ENCODE measurements at places on chromosomes 7 and 10.
A peak's percentile ranks its signal among the peaks of the same experiment; 100 is the strongest.

- DNase-seq, result peak; percentile 13
Observed at GRCh38 chr7:87858417-87859100, 17.6 kb downstream of the SLC25A40 start.

GRCh38 chr10:15046626-15047025, 2.9 kb downstream of the OLAH start:
- DNase-seq, result no peak

DNA sequence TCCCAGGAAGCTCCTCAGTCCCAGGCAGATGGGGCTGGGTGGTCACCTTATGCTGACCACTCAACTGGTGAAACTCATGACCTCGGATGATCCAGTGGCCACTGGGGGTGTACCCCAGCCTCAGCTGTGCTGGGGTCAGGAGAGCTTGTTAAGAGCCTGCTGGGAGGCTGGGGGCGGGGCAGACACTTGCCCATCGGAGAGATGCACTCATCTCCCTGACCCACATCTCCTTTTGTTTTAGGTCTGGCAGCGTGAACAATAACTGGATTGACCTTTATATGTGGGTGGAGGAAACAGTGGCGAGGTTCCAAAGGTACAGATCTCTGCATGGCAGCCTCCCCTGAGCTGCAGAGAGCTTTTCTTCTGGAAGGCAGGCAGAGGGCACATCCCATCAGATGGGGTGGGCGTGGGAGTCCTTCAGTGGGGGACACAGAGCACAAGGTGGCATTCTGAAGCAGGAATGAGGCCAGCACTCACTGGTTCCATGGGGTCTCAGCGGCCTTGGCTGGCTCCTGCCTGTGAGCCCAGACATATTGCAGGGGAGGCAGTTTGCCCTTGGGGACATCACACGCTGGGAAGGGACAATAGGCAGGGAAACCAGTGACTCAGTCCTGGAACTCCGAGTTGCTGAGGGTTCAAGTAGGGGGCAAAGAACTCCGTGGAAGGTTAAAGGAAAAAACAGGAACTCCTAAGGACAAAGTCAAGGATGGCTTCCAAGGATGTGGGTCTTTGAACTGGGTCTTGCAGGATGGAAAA, 5.2 kb downstream of the ANTXRL start:
- no peak for DNase-seq

DNA sequence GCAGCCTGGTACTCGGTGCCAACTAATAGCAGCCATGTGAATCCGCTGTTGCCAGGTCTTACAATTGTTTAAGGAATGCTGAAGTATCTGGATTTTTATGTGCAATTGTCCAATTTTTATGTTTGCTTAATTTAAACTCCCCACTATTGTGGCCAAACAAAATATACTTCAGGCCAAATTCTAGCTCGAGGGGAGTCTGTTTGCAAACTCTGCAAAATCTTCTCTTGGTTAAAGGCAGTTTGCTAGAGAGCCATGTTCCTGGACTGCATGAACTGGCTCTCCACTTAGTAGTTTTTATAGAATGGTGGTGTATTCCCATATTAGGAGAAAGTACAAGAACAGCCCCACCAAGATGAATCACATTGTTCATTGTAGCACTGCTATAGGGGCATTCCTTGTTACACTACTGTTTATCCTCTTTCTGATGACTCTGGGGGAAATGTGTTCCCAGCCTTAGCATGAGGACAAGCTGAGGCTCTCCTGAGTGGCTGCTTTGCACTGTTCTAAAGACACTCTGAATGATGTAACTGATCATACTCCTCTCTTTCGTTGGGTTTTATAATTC, 178.0 kb upstream of the GLI3 start:
- DNase-seq, result no peak

DNA sequence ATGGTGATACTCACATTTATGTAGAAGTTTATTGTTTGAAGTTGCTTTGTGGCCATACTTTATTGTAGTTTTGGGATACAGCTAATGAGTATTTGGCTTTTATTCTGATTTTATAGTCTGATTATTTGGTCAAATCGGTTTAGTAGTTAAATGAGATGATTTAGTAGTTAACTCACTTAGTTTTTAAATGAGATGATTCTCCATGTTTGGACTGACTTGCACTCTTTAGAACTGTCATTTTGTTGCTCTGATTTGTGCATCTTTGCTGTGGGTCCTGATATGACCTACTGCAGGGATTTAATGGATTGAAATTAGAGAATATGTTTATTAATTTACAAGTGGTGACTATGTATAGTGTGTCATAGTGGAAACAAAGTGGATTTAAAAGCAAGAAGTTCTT, 44.2 kb downstream of the EXOC4 start:
- DNase-seq, result no peak

- DNase-seq, result no peak
Observed at GRCh38 chr10:133134411-133135115, 25.5 kb upstream of the KNDC1 start.

GRCh38 chr7:125563964-125564529, 634.4 kb upstream of the POT1 start:
- no peak for DNase-seq

DNA sequence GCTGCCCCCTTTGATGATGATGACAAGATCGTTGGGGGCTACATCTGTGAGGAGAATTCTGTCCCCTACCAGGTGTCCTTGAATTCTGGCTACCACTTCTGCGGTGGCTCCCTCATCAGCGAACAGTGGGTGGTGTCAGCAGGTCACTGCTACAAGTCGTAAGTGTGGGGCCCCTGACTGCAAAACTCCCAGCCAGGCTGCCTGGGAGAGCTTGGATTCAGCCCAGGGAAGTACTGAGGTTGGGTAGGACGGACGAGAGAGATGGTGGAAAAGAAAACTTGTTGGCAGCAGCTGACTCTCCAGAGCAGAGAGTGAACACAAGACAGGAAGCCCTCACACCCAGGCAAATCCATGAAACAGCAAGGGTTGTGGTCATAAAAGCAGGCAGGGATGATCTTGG, 1.3 kb downstream of the PRSS2 start:
- DNase-seq, result no peak

GRCh38 chr7:1301882-1302251, 69.2 kb downstream of the UNCX start:
- DNase-seq, result no peak

- DNase-seq, result peak; percentile 11
Observed at GRCh38 chr10:43166880-43167497, 28.7 kb downstream of the CSGALNACT2 start.

DNA sequence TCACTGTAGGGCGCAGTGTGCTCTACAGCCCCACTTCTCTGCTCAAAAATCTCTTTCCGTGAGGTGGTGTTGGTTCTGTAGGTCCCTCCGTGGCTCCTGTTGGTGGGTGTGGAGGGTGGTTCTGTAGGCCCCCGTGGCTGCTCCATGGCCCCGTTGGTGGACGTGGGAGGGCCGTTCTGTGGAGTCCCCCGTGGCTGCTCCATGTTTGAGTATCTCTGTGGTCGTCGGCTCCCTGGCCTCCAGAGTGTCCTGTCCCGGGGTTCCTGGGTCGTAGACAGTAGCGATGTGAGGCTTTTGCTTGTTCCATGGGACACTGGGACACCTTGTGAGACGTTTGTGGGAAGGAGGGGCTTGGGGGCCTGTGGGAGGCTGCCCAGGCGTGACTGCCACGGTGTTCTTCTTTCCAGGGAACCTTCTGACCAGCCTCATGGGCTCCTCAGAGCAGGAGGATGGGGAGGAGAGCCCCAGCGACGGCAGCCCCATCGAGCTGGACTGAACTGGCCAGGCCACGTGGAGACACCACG, 18.6 kb downstream of the GET4 start:
- DNase-seq, result no peak

GRCh38 chr10:11344550-11344949, 266.9 kb downstream of the USP6NL start:
- peak; percentile 71 for DNase-seq

GRCh38 chr10:48527756-48528155, 77.1 kb downstream of the ARHGAP22 start:
- no peak for DNase-seq

DNA sequence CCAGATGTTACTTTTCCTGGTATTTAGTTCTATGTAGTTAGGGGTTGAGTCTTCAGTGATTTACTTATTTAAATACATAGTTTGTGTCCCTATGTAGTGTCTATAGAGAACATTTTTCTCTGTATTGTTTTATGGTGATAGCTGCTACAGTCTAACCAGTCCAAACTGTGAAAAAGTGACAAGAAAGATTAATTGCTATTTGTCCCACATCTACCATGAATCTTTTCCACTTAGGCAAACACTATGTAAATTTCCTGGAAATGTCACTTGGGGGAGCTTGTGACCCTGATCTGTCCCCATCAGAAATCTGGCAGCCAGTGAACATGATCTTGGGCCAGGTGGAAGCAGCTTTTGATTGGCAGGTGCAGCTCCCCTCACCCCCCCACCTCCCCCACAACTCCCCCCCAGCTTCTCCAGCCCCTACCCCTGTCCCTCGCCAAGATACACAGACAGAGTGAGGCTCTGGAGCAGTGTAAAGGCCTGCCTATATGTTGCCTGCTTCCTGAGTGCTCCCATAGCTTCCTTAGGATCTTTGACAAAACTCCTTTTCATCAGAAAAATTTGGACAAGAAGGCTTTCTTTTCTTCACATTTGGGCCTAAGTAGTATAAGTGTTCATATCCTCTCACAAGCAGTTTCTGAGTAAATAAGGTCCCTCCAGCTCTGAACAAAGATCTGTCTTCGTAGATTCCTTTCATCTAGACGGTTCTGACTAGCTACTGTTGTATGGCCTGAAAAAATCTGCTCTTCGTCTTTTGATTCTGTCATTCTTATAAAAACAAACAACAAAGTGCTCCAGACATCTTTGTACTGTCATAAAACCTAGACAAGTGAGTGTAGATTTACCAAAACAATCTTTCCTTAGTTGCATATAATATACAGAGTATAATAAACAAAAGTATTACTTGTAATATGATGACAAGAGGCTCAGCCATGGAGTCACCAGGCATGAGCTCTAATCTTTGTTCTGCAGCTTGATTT, 31.5 kb upstream of the SLC13A1 start:
- DNase-seq, result no peak

GRCh38 chr10:110698782-110699201, 54.7 kb downstream of the RBM20 start:
- DNase-seq, result no peak

- DNase-seq, result peak; percentile 67
Observed at GRCh38 chr7:20508109-20508508, 107.4 kb upstream of the ABCB5 start.

DNA sequence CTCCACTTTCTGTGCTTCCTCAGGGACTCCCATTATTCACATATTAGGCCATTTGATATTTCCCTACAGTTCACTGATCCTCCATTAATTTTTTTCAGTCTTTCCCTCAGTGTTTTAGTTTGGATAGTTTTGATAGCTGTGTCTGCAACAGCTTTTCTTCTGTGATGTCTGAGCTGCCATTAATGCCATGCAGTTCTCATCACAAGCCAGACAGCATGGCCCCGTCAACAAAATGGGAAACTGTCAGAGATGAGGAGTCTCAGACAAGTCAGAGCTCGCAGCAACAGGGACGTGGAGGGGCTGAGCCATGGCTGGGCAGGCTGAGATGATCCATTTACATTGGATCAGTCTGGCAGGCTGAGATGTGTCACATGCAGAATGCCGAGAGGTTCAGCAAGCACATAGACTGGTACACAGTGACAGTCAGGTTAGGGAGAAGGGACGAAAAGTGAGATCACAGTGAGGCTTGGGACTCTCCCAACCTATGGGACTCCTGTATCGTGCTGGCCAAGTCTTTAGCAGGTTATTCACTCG, 65.4 kb downstream of the NPS start:
- no peak for DNase-seq

DNA sequence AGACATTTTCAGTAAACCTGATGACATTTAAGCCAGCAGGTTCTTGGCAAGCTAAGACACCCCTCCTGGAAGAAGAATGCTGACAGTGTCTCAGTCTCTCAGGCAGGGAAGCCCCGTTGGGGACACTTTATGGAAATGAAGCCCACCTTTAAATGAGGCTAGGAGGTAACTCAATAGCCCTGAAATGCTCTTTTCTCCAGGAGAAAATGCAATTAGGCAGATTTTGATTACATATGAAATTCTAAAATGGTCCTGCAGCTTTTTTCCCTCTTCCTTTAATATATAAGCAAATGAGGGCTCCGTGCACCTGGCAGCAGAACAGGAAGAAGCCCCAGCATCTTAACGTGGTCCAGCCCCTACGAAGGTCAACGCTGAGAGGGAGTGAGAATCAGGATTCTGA, 65.8 kb upstream of the CHST15 start:
- DNase-seq, result no peak

- DNase-seq, result no peak
Observed at GRCh38 chr7:55499591-55499990, 72.7 kb downstream of the VOPP1 start.

DNA sequence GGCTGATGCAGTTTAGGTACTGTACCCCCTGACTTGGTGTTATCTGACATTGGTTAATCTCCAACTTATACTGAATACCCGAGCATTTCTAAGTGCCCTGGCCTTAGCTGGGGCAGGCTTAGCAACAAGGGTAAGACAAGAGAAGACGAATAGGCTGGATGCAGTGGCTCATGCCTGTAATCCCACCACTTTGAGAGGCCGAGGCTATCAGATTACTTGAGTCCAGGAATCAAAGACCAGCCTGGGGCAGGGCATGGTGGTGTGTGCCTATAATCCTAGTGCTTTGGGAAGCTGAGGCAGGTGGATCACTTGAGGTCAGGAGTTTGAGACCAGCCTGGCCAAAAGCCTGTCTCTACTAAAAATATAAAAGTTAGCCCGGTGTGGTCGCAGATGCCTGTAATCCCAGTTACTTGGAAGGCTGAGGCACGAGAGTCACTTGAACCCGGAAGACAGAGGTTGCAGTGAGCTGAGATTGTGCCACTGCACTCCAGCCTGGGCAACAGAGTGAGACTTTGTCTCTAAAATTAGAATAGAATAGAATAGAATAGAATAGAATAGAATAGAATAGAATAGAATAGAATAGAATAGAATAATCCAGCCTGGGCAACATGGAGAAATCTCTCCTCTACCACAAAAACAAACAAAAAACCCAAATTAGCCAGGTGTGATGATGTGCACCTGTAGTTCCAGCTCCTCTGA, 108.9 kb downstream of the BICC1 start:
- no peak for DNase-seq

GRCh38 chr7:82714883-82715282, 271.3 kb upstream of the CACNA2D1 start:
- DNase-seq, result no peak

DNA sequence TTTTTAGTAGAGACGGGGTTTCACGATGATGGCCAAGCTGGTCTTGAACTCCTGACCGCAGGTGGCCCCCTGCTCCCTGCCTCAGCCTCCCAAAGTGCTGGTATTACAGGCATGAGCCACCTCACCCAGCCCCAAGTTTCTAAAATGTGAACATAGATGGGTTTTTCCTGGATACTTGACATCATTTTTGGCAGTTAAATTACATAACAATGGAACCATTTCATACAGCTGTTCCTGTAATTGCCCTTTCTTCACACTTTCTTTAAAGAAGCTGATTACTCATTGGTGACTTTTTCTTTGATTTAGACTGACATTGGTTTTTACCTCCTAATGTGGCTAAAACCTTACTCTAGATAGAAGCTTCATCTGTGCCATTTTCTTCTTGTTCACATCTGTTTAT, 5.9 kb downstream of the ZKSCAN1 start:
- peak; percentile 30 for DNase-seq

DNA sequence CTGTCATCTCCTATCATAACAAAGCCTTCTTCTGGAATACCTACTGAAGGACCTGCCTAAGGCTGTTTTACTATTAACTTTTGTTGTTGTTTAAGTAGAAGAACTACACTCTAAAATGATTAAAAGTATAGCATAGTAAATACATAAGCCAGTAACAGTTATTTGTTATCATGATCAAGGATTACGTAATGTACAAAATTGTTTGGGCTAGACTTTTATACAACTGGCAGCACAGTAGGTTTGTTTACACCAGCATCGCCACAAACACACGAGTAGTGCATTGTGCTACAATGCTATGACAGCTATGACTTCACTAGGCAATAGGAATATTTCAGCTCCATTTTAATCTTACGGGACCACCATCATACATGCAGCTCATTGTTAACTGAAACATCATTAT, 169.1 kb downstream of the LRRN3 start:
- DNase-seq, result no peak
